Activated T-cell treated with anti-CD3 and anti-CD28 coated beads, Interleukin-2, amount 50 U/mL, for 24 hours (primary cell): ENCODE measurements at places on chromosomes 5 and 9.
A peak's percentile ranks its signal among the peaks of the same experiment; 100 is the strongest.

DNA sequence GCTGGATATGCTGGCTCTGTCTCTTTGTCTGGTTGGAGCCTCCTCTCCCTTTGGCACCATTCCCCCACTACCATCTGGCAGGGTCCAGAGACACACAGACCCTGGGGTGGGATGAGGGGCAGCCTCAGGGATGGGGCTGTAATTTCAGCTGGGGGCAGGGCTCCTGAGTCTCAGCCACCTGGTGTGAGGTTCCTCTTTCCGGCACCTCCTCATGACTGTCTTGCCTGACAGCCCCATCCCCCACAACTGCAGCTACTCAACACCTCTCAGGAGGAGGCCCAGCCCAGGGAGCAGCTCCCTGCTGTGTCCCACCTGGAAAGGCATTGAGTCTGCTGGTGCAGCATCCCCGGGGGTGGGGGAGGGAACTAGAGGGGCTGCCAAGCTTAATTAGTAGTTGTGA lies 11.7 kb upstream of the RPS14 start:
- no peak for DNase-seq

- no peak for DNase-seq
Measured at GRCh38 chr9:36940500-36940853, 93.6 kb downstream of the PAX5 start.

- DNase-seq: no peak
Measured at GRCh38 chr9:86424251-86424891, 70.2 kb upstream of the TUT7 start.

- no peak for DNase-seq
Measured at GRCh38 chr5:32020271-32020670, 153.8 kb downstream of the GOLPH3 start.

GRCh38 chr5:71782771-71783770 lies 64.0 kb downstream of the CARTPT start:
- DNase-seq: peak; percentile 64

DNA sequence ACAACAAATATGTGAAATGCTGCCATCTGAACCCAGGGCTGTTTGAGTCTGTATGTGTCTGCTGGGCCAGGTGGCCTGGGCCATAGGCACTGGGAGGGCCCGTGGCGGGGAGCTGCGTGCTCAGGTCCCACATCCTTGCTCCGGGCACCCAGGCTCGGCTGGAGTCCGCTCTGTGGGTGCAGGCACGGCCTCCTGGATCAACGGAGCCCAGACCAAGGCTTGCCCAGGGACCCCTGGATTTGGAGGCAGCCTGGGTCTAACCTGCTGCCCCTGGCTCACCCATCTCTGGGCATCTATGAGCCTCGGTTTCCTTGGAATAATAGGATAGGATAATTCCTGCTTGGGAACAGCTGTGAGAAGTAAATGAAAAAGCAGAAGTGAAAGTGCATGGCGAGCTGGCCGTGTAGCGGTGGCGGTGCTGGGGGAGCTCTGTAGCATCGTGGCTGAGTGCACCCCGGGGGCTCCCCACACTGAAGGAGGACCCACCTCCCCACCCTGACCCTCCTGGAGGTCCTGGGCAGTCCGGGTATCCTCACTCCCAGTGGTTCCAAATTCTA lies 1.2 kb downstream of the CDHR2 start:
- DNase-seq: no peak

DNA sequence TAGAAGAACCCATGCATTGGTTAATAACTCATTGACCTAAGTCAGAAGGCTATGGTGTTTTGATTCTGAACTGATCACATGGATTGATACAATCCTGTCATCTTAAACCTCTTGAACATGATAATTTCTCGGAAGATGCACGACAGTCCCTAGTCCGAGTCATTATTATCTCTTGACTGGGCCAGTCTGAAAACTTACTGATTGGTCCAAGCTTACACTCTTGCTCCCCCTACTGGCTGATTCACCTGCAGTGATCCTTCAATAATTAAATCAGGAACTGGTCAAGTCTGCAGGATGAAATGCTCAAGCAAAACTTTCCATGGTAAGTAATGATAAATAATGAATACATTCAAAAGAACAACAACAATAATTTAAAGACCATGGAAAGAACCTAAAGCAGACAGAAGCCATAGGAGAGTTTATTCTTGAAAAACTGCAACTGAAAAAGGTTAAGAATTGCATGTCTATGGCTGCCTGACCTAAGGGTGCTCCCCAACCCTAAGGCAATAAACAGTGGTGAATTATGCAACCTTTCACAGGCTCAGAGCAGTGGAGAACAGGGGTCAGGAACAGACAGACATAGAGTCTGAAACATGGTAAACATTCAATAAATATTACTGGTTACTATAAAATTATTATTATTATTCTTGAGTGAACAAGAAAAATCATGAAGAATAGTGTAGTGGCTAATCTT lies 79.3 kb downstream of the BRINP1 start:
- no peak for DNase-seq

- no peak for DNase-seq
Measured at GRCh38 chr9:133125941-133126696, 5.1 kb upstream of the RALGDS start.

- DNase-seq: no peak
Measured at GRCh38 chr5:17355586-17356346, 138.3 kb downstream of the BASP1 start.

DNA sequence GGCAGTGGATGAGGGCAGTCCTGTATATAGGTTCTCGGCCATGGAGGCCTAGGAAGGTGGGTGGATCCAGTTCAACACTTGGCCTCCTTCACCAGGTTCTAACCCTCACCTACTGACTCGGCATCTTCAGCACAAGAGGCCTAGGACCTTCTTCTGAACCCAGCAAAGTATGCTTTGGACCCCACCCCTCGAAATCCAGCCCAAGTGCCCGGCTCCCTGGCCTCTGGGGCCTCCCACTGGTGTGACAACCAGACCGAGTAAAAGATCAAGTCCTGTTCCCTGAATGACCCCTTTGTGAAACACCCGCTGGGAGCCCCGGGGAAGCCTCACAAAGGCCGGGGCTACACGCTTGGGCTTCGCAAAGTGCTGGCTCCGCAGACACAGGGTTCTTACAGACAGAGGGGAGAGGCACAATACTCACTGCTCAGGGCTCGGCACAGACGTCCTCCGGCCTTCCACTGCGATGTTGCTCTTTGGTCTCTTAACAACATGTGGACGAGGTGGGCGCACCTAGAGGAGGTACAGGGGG lies 47.0 kb downstream of the CRB2 start:
- DNase-seq: no peak

GRCh38 chr5:164341056-164341619 lies 835.7 kb downstream of the MAT2B start:
- DNase-seq: no peak

DNA sequence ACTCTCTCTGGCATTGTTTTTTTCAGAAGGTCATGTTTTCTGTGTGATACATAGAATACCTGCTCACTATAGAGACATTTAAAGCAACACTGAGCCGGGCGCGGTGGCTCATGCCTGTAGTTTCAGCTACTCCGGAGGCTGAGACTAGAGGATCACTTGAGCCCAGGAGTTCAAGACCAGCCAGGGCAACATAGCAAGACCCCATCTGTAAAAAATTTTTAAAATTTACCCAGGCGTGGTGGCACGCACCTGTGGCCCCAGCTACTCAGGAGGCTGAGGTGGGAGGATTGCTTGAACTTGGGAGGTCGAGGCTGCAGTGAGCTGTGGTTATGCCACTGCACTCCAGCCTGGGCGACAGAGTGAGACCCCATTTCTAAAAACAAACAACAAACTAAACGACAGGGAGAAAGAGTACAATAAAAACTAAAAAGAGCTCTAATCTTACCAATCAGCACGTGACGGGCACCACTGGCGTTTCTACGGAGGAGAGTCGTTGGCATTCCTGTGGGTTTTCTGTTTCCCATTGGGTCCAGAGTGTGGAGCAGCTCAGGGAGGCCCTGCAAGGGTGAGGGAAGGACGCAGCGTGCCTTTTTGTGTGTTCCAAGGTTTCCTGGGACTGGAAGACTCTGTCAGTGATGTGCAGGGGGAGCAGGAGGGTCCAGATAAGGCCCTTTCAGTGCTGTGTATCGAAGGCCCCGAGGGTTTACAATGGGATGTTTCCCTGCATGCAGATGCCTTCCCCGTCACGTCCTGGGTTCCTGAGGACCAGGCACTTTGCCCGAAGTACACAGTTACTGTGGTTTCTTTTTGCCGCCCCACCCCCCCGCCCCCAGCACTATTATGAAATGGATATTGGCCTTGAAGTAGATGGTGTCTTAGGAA lies 7.2 kb upstream of the RNU6ATAC start:
- no peak for DNase-seq

DNA sequence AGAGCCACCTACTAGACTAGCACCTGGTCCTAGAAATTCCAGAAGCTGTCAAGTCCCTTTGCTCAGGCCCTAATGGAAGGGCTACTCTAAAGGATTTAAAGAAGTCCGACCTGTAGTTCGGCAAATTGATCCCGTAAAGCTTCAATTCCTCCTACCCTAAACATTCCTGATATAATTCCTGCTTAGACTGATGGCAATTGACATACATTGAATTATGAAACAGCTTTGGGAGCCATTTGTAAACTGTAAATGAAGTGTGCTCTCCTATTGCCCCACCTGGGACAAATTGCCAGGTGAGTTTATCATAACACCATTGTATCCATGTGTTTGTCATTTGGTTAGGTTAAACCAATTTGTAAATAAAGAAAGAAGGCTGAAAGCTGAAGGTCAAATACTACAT lies 104.4 kb downstream of the EGFLAM start:
- DNase-seq: no peak

DNA sequence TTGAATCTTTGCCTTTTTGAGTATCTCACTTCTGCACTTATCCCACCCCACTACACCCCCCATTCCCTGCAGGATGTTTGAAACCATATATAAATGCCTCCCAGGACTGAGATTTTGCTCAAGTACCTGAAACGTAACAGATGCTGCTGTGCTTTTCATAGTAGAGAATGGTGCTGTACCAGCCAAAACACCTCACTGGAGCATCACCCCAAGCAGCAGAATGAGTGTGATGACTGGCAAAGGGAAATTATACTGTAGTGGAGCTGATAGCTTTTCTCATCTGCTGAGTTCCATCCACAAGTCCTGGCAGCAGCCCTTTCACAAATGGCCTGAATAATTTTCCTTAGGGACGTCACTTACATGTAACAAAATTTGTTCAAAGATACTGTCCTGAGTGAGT lies 246.1 kb downstream of the KDM4C start:
- DNase-seq: no peak

- no peak for DNase-seq
Measured at GRCh38 chr5:76947082-76947503, 5.8 kb upstream of the CRHBP start.

- no peak for DNase-seq
Measured at GRCh38 chr5:147674411-147674810, 108.1 kb downstream of the JAKMIP2 start.

- DNase-seq: no peak
Measured at GRCh38 chr5:12313602-12314001, 409.4 kb upstream of the CTNND2 start.

GRCh38 chr9:12141422-12141821 lies 551.8 kb upstream of the TYRP1 start:
- DNase-seq: no peak
